HFFc6 (cell line): ENCODE measurements at places on chromosomes 2 and 18. TPM values are rescaled to one million over a fixed set of nuclear protein-coding genes. Genes with fewer than 3 reads are reported as not detected.

GRCh38 chr2:189441709-189442074 is 418 bp downstream of the WDR75 start:
- no peak for DNase-seq

GRCh38 chr2:215692387-215693079 is 256.7 kb upstream of the FN1 start:
- DNase-seq, result peak; percentile 40

GRCh38 chr2:128605931-128606330 is 287.3 kb upstream of the HS6ST1 start:
- DNase-seq, result no peak

- no peak for DNase-seq
Observed at GRCh38 chr2:102453501-102453900, 19.5 kb upstream of the SLC9A4 start.

DNAJC5G gene
- not detected in 3 replicates for total RNA-seq

TXNDC2 gene
- 0.11 to 0.34 TPM in 2 of 3 replicates, not detected in the other for total RNA-seq

DNA sequence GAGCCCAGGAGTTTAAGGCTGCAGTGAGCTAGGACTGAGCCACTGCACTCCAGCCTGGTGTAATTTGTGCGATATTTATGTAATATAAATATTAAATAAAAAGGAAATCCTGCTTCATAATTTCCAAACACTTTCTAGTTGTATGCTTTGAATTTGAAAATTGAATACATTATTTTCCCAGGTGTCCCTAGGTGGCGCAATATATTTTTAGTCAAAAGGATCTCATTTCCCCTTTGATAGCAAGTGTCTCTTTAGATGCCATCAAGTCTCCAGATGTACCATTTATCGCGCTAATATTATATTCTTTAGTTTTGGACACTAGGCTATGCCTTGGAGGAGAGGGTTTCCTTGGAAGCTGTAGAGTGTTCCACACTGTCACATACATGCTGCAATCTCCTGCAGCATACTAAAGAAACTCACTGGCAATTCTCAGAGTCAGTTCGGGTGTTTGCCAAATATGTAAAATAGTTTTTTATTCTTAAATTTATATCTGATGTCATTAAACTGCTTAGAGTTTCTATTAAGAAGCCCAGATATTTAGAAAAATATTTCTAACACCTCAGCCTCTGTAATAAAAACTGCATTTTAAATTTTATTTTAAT is 5.6 kb upstream of the WDR7 start:
- no peak for DNase-seq

GRCh38 chr2:59774821-59775433 is 778.5 kb downstream of the BCL11A start:
- no peak for DNase-seq

DNA sequence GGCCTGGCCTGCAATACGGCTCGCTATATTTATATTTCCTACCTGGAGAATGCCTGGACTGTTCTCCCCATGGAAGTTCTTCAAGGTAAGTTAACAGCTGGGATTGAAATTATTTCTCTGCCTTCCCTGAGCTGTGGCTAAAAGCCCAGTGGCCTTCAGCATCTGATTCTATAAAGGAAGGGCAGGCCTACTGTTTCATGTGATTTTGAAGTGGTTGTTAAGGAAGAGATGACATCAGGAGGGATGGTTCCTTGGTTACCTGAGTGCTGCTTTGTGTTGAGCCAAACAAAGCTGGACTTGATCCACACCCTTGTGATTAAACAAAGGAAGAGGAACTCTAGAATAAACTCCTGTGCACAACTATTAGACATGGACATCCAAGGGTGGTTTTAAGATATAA is 61.6 kb downstream of the MFSD6 start:
- peak; percentile 50 for DNase-seq

GRCh38 chr2:61538200-61538919 is at the start of gene XPO1:
Gene XPO1 (minus strand): TSS chr2:61538356. CDS start chr2:61533897, 4,459 bp downstream.
- peak; percentile 100 for DNase-seq

DNA sequence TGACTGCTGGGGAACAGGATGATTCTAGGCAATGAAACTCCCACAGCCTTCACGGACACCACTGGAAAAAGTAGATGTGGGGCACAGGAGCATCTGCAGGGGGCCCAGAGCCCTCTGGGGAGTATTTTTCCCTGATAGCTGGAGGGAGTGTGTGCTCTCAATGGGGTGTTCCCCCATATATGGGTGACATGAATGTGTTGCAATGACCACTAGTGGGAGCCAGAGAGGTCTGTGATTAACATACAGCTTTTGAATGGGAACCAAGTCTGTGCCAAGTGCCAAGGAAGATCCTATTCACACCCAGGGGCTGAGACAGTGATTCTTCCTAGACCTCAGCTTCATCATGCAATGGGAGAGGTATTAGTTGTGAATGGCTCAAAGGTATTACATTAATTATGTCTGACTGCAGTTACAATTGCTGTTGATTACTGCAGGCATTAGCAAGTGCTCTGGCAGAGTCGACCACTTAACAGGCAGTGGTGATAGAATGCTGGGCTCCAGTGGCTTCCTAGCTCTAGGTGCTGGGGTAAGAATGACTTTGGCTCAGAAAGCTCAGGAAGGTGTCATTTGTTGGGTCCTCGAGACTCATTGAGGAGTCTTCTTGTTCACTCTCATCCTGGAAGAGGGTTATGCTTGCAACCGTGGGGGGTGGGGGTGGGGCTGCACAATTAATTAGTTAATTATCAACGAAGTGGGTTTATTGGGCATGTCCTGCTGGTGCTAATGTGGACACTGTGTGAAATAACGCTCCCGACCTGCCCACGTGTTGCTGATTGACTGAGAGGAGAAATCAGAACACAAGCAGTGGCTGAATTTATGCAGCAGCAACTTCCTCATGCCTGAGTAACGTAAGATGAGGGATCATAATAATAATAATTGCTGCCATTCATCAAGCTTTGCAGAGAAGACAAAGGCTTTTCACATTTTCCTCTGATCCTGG is 194.1 kb downstream of the CLIP4 start:
- DNase-seq, result peak; percentile 66

RAB6C gene
- total RNA-seq, result not detected in 3 replicates

GRCh38 chr2:70904371-70905216 is 31.1 kb upstream of the ATP6V1B1 start:
- DNase-seq, result no peak

SLC14A1 gene
- 0.31 and 0.77 TPM in 2 replicates for total RNA-seq

GRCh38 chr2:202221873-202222272 is 16.5 kb downstream of the SUMO1 start:
- no peak for DNase-seq

DNA sequence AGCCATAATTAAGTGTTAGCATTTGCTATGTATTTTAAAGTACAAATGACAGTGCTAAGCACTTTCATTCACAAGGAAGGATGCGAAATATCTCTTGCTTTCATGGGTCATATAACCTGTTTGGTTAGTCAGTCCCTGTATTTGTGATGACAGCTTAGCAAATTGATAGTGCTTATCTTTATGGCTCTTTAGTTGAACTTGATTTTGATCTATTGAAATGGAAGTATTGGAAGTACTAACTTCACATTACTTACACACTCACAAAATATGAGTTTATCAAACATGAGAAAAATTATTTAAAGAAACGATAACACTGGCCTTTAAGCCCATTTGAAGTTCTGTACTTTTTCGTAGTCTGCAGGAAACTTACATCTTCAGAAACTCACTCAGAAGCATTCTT is 97.4 kb upstream of the NEUROD1 start:
- DNase-seq, result no peak

DNA sequence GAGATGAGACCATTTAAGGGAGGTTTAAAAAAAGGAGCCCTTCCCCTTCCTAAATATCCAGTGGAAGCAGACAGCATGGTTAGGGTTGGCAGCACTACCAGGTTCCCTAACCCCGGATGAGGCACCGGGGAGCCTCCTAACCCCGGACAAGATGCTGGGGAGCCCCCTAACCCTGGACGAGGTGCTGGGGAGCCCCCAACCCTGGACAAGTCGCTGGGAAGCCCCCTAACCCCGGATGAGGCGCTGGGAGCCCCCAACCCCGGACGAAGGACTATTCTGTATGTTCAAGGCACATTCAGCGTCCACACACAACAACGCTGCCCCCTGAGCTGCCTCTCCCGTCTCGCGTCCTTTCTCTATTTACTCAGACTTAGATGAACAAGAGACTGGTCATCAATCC is 51.9 kb downstream of the ANKMY1 start:
- no peak for DNase-seq
